ENCODE measurements at places on chromosomes 6 and 20.

DNA sequence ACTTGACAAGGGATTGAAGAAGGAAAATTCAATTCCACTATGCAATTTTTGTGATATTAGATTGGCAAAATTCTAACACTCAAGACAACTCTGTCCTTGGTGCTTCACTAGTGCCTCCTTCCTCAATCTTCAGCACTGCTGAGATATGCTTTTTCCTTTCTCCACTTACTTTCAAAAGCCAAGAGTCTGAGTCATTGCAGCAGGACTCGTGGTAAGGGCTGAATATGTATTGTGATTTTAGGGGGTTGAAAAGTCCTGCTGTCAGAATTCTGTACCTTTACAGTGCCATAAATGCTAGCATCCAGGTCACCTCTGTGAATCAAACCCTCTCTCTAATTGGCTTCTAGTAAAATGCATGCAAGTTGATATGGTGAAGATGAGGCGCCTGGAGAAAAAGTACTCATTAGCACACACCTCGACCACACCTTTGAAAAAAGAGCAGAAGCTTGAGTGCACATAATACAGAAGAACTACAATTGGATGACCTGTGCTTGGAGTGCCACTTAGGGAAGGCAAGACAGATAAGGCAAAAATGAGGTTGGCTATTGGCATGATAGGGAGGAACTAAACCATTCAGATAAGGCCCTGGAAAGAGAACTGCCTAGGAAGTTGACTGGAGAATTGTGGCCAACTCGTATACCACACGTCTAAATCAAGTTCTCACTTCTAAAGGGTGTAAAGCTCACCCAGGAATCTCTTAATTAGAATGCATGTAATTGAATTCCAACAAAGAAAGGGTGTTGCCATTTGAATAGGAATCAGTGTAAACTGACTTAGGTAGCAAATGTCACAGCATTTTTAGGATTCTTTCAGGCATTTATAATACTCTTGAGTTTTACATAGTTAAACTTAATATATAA is 43.6 kb upstream of the FAM83B start:
- peak; percentile 83 for DNase-seq

- DNase-seq: no peak
Observed at GRCh38 chr6:154106251-154106650, 67.2 kb downstream of the OPRM1 start.

- no peak for DNase-seq
Observed at GRCh38 chr6:56378966-56379585, 131.7 kb upstream of the COL21A1 start.

GRCh38 chr6:109610590-109610989 is 80.4 kb downstream of the AK9 start:
- no peak for DNase-seq

GRCh38 chr20:24773751-24774201 is 175.3 kb upstream of the CST7 start:
- peak; percentile 72 for DNase-seq

DNA sequence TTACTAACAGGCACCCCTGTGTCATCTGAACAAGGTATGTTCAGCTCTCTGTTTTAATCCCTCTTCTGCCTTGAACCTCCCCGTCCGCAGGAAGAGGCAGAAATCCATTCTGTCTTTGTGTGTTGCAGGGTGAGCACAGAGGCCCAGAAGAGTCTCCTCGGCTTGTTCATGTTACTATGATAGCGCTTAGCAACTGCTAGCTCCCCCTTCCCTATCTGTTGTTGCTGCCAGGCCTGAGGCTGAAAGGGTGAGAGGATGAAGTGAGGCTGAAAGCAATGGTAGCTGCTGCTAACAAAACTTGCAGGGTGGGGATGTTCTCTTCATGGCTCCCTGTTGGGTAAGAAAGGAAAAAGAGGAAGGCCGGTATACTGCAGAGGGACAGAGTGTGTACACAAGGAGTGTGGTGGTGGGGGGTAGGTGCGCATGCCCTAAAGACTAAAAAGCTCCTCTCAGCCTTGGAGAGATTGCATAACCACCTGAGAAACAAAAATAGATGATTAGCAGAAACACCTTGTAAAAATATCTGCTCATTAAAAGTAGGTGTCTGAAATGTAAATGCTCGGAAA is 55.2 kb upstream of the CITED2 start:
- DNase-seq: no peak

DNA sequence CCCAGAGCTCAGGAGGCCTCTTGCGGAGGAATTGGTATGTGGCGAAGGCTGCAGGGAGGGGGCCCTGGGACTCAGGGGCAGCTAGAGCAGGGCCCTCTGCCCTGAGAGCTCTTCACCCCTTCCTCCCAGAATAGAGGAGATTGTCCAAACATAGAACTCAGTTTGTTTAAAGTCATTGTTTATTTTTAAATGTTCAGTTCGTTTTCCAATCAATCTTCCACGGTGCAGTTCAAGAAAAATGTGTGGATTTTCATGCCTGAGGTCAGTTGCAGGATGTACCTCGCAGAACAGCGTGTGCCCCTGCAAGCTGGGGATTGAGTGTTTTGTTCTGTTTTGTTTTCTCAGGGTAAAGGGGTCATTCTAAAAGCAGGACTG is 37.2 kb downstream of the MGME1 start:
- DNase-seq: no peak

GRCh38 chr6:87917886-87918285 is 129.8 kb upstream of the SPACA1 start:
- no peak for DNase-seq

DNA sequence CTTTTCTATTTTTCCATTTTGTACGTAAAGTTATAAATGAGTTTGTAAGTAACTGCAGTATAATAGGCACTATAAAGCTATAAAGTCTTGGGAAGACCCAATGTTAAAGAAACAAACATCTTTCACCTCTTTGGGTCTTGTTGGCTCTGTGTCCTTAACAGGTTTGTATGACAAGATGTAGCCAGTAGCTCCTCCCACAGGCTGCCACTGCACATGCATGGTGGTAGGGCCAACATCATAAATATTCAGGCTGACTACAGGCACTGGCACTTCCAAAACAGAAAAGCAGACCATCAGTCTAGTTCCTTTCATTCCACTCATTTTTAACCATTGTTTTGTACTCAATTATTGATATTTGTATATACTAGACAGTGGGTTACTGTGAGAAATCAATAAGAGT is 59.9 kb downstream of the COL12A1 start:
- DNase-seq: no peak

DNA sequence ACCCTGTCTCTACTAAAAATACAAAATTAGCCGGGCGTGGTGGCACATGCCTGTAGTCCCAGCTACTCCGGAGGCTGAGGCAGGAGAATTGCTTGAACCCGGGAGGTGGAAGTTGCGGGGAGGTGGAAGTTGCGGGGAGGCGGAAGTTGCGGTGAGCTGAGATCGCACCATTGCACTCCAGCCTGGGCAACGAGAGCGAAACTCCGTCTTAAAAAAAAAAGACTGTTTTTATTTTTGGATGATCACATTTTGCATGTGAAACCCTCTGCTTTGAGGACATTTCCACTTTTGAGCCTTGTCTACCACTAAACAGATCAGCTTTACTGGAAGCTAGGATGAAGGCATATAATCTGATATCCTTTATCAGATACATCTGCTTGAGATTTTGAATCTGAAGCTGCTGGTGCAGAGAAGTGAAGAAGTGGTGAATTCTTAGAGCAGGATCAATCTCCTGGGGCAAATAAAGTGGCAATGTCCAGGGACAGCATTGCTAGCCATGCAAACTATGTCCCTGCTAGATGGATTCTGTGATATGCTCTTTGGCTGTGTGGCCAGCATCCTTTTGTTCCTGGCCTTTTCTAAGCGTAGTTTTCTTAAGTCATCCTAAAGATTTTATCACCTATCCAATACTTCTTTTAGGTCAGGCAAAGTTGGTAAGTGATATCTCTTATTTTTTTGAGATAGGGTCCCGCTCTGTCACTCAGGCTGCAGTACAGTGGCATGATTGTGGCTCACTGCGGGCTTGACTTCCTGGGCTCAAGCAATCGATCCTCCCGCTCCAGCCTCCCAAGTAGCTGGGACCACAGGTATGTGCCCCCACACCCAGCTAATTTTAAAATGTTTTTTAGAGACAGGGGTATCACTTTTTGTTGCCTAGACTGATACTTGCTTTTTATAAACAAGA is 23.3 kb downstream of the RBL1 start:
- no peak for DNase-seq

DNA sequence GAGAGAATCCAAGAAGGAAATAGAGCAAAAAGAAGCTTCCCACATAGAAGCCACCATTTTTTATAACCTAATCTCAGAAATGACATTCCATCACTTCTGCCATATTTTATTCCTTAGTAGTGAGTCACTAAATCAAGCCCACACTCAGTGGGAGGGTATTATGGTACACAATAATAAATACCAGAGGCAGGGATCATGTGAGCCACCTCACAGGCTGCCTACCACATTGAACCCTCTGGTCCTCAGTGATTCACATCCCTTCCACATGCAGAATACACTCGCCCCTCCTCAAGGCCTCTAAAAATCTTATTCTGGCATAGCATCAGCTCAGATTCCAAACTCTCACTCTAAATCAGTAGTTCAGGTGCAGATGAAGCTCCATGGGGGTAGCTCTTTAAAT is 49.4 kb downstream of the TMC2 start:
- peak; percentile 72 for DNase-seq

DNA sequence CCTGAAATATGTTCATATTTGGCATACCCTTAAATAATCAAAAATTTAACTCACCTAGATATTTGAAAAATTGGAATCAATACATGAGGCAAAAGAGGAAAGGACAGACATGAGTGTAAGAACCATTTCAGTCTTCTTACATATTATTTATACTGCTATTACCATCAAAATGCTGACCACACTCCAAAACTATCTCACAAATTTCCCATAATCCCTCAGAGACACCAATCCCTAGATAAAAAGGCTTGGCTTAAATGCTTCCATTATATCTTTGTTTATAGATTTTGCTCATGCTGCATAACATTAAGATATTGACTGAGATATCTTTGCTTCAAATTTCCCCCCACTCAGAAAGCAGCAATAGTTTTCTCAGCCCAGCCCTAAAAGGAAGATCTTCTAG is 11.7 kb upstream of the NT5DC1 start:
- peak; percentile 77 for DNase-seq

GRCh38 chr20:22411627-22412450 is 172.5 kb downstream of the FOXA2 start:
- no peak for DNase-seq

DNA sequence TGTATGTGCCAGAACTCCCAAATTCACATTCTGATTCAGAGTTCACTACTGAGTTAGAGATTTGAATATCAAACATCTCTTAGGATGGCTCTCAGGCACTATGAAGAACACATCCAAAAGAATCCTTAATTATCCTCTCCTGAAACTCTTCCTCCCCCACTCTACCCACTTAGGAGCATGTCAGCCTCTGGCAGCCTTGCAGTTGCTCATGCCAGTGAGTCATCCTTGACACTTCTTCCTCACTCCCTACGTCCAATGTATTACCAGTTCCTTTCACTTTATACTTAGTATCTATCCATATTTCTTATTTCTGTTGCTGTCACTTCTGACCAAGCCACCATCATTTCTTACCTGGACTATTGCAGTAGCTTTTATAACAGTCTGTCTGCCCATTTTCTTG is 192.0 kb upstream of the IMPG1 start:
- no peak for DNase-seq

Measured in IMR-90 (cell line).